ENCODE measurements at places on chromosomes 2 and 18. TPM values are rescaled to one million over a fixed set of nuclear protein-coding genes. Genes with fewer than 3 reads are reported as not detected.

PMAIP1 gene
- total RNA-seq, result 1.4 TPM

PLGLB2 gene
- 2.0 TPM for total RNA-seq

CAPN13 gene
- total RNA-seq, result 0.16 TPM

LRP2 gene
- total RNA-seq, result 0.16 TPM

SPATS2L gene
- 43.8 TPM for total RNA-seq

ELOA2 gene
- not detected for total RNA-seq

HAT1 gene
- total RNA-seq, result 62.1 TPM

METTL8 gene
- 25.3 TPM for total RNA-seq

SLC4A3 gene
- total RNA-seq, result 32.1 TPM

DNA sequence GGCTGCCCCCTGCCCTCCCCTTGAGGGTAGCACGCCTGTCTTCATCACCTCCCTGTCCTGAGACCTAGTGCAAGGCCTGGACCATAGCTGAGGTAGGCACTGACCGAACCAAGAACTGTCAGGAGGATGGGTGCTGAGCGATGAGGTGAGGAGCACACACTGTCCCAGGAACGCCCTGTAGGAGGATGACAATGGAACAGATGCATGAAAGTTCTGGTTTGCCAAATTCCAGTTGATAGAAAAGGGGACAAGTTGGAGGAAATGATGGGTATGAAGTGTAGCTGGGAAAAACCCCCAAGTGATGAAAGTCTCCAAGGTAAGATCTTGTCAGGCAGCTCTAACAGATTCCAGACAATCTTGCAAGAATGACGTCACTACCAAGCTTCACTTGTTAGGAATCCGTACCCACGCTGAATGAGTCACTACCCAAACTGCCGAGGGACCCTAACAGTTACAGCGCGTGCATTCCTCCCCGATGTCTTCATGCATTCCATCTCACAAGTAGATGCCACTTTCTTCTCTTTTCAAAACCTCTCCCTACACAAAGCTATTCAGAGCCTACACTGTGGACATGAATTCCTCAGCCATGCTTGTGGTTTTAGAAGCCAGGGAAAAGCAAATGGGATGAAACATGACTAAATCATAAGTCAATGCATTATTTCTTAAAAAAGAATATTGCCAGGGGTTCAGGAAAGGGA lies 27.6 kb downstream of the MRPL33 start:
- DNase-seq, result peak; percentile 45

DNA sequence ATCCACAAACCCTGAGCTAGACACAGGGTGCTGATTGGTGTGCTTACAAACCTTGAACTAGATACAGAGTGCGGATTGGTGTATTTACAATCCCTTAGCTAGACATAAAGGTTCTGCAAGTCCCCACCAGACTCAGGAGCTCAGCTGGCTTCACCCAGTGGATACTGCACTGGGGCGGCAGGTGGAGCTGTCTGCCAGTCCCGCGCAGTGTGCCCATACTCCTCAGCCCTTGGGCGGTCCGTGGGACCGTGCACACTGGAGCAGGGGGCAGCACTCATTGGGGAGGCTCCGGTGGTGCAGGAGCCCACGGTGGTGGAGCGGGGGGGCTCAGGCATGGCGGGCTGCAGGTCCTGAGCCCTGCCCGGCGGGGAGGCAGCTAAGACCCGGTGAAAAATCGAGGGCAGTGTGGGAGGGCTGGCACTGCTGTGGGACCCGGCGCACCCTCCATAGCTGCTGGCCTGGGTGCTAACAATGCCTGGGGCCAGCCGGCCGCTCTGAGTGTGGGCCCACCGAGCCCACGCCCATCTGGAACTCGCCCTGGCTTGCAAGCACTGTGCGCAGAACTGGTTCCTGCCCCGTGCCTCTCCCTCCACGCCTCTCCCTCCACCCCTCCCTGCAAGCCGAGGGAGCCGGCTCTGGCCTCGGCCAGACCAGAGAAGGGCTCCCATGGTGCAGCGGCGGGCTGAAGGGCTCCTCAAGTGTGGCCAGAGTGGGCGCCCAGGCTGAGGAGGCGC lies 75.6 kb downstream of the MOB4 start:
- no peak for DNase-seq

- no peak for DNase-seq
Observed at GRCh38 chr2:41579806-41580205, 468.0 kb upstream of the PKDCC start.

- DNase-seq, result no peak
Observed at GRCh38 chr2:114082731-114083433, 193.0 kb downstream of the ACTR3 start.

DNA sequence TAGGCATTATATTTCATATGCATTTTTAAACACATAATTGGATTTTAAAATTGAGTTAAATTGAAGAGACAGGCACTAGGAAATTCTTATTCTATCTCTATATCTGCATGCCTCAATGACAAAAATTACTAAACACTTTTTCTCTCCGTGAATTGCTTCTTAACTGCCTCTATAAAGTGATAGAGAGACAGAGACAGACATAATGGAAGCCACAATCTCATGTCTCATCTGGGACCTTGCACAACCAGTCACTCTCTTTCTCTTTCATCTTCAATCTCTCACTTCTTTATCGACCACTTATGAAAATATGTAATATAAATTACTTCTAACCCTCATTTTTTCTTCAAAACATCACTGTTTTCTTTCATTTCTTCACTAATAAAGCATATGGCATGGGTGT lies 238.9 kb upstream of the ZNF804A start:
- no peak for DNase-seq

DNA sequence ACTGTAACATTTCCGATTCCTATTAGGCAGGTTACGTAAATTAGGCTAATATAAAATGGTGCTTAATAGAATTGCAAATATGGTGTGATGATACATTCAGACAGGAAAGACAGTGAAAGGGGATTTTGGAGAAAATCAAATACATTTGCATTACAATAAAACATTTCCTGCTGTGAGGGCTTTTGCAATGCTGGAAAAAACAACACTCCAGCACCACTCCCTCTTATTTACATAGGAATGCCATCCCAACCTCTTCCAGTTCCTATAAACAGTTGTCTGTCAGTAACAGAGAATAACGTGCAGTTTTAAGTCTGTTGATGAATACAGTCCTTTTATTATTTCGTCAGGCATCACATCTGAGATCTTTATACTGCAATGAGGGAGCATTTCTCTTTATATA lies 298.8 kb upstream of the FANCL start:
- no peak for DNase-seq

- DNase-seq, result no peak
Observed at GRCh38 chr18:13756261-13756660, 29.8 kb downstream of the RNMT start.

DNA sequence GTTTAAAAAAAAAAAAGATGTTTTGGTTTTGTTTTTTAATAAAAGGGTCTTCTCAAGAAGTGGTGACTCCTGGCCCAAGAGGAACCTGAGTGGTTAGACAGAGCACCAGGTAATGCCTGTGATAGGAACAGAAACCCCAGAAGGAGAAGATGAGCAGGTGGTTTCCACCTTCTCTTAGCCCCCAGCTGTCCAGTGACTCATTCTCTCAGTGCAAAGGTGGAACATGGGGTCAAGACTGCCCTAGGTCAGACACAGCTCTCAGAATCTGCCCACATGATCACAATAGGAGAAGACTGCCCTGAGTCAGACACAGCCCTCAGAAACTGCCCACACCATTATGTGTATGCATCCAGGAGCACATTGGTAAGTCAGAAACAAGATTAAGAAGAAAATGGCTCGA lies 61.8 kb downstream of the TBC1D8 start:
- no peak for DNase-seq

GRCh38 chr2:112869258-112869842 lies 32.8 kb upstream of the IL1B start:
- DNase-seq, result no peak

- DNase-seq, result no peak
Observed at GRCh38 chr2:110103061-110103961, 12.3 kb downstream of the MALL start.

DNA sequence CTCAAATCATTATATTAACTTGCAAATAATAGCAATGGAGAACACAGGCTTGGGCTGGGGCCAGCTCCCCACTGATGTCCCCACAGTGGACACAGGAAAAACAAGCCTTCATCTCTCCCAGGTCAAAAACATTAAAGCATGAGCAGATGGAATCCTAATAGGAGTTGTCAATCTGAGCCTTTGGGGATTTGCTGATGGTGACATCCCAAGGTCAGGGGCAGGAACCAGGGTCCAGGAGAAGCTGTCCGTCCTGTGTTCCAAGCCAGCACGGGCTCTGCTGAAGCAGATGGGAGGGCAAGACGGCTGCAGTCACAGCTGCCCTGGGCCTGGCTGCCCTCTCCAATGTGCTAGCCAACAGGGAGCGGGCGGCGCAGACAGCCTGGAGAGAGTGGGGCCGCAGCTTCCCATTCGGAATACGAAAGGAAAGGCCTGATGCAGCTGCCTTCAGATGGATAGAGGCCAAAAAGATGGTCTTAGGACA lies 135.5 kb downstream of the NDUFA10 start:
- no peak for DNase-seq

GRCh38 chr2:120707816-120708215 lies 27.9 kb upstream of the GLI2 start:
- DNase-seq, result no peak

DNA sequence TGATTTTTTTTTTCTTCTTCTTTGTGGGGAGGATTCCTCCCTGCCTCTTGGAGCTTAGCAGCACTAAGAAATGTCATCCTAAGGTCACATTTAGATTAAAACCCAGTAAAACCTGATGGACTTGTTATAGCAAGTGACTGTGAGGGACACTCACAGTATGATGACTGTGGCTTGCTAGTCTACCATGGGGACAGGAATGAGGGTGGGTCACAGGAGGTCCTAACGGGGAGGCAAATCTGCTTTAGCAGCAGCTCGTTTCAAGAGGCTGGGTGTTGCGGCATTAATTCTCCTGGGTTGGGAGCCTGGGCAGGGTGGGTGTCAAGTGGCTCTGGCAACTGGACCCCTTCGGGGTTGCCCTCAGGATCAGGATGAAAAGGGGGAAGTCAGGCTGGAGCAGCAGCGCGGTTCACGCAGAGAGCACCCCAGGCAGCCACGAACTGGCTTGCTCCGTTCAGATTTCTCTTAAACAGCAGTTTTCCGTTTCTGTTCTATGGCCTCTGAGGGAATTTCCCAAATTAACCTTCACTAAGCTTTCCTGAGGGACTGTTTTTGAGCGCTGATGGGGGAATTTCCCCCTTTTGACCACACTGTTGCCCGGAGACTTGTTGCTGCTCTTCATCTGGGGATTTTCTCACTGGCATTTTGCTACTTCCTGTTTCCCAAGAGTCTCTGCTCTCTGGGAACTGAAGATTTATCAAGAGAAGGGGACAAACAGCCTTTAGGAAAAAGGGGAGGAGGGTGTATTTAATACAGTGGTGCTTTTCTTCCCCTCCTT lies 59.8 kb upstream of the PELI1 start:
- peak; percentile 6 for DNase-seq

- no peak for DNase-seq
Observed at GRCh38 chr2:162661618-162662017, 176.9 kb downstream of the KCNH7 start.

- DNase-seq, result no peak
Observed at GRCh38 chr18:31245820-31246219, 72.1 kb upstream of the DSG1 start.

GRCh38 chr2:218622606-218623365 lies 15.1 kb downstream of the PLCD4 start:
- no peak for DNase-seq

- DNase-seq, result no peak
Observed at GRCh38 chr18:21450503-21450902, 150.0 kb downstream of the ESCO1 start.

DNA sequence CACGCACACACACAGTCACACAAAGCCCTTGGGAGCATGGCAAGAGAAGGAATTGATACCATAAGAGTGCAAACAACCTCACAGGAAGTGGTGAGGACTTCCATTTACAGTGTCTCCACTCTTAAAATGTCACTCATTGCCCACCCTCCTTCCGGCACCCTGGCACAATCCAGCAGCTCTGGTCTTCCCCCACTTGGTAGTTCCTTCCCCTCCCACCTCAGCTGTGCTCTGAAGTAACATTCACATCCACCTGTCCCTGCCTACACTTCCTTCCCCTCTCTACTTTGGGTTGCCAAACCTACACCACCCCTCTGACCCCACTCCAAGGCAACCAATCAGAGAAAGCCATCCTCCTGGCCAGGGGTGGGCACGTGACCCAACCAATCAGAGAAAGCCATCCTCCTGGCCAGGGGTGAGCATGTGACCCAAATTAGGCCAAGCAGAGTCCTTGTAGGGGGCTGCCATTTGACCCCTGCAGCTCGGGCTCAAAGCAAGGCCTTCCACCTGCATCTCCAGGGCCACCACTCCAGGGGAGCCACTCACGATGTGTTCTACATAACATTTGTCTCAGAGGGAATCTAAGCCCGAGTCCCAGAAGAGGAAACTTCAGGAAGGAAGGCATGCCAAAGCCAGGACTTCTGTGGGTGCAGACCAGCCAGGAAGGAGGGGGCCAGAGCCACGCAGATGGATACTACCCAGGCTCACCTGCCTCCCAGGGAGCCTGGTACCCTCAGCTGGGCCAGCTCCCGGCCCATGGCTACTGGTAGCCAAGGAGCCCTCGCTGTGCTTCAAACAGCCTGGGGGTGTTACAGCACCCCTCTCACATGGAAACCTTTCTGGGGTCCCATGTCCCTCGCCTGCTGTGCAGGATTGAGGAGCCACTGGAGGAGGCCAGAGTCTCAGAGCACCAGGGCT lies 21.2 kb downstream of the CYP26B1 start:
- no peak for DNase-seq
